Activated CD4-positive, alpha-beta T cell treated with anti-CD3 and anti-CD28 coated beads for 36 hours (primary cell): ENCODE measurements at places on chromosomes 3 and 15. TPM values are rescaled to one million over a fixed set of nuclear protein-coding genes. Genes with fewer than 3 reads are reported as not detected.

Gene SCAANT1
- total RNA-seq = not detected

Gene CDHR4
- not detected for total RNA-seq

DNA sequence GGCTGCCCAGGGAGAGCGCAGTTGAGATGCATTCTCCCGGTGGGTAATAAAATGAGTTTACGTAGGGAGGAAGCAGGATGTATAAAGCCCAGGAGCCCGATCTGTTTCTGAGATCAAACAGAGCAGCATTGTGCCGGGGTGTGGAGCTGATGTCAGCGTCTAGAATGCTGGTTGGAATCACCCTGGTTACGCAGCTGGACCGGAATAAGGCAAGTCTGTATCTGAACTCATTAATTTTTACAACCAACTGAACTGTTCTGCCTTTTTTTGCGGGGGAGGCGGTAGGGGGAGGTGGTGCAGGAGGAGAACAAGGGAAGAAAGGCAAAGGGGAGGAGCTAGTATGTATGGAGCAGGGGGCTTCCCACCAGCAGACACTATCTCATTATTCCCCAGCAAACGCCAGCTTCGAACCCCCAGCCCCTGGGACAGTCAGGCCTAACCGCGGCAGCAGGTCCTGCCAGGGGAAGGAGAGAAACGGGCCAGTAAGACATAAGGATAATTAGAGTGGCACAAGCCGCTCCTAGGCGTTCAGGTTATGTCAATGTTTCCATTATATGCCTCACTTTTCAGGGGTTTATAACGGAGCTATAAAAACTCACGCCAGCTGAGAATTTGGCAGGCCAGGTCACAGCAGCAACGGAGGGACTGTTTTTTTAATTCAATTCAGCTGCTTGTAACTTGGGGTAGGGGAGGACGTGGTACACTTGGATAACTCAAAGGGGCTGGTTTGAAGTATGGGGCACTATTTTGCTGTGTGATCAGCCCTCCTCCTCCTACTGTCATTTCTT is 175.3 kb upstream of the HES1 start:
- no peak overlapping the region for H3K4me3 ChIP-seq
- H3K4me1 ChIP-seq = peaks cover 20% of the 10 kb centered on the region
- no peak overlapping the region for H3K27ac ChIP-seq
- DNase-seq = no peak

DNA sequence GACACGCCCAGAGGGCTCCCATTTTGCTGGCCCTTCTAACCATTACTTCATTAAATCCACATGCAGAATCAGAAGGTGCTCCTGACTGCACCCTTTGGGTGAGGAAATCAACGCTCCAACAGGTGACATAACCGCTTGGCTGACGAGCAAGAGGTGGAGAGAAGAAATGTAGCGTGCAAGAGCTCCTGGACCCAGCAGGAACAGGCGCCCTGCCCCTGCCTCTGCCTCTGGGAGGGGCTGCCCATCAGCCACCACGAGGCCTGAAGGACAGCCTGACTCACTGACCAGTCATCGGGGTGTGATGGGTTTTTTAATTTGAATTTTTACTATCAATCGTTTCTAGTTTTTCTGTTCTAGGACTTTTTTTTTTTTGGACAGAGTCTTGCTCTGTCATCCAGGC is 218.2 kb downstream of the ADAMTS17 start:
- H3K4me1 ChIP-seq = no peaks in the 10 kb centered on the region
- H3K27me3 ChIP-seq = no peaks in the 10 kb centered on the region
- no peak for DNase-seq

DNA sequence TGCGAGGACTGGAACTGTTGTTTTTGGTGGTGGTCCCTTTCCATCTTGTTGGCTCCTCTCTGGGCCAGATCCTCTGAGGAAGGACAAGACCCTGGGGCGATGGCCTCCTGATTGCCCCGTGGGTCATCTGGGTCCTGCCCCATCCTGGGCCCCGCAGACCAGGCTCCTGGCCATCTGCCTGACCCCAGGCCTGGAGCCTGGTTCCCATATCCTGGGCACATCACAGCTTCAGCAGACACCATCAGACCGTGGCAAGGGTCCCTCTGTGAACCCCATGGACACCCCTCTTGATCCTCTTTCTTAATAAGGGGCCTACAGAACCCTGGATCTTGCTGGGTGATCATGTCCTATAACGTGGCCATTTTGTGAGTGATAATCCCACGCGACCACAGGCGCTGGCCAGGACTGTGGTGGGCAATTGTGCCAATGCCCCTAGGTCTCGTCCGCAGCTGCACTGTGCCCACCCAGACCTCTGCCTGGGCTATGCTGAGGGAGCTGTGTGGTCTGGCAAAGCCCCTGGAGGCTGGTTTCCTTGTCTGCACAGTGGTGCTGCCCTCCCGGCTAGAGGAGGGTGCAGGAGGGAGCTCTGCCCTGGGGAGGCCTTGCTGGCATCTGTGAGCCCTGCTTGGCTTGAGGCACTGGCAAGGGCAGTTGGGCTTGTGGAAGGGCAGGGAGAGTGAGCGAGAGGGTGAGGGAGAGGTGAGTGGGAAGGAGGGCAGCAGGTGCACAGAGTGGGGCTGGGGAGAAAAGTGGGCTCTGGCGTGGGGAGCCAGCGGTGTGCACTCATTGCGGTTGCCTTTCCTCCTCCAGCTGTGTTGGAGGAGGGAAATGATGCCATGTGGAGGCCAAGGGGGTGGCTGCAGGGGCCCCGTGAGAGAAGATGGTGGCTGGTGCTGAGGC is 53.1 kb upstream of the PRR23E start:
- no peak for DNase-seq
- no peak overlapping the region for H3K4me3 ChIP-seq
- H3K36me3 ChIP-seq = no peaks in the 10 kb centered on the region
- H3K27ac ChIP-seq = no peak overlapping the region
- H3K27me3 ChIP-seq = peaks cover 18% of the 10 kb centered on the region

DNA sequence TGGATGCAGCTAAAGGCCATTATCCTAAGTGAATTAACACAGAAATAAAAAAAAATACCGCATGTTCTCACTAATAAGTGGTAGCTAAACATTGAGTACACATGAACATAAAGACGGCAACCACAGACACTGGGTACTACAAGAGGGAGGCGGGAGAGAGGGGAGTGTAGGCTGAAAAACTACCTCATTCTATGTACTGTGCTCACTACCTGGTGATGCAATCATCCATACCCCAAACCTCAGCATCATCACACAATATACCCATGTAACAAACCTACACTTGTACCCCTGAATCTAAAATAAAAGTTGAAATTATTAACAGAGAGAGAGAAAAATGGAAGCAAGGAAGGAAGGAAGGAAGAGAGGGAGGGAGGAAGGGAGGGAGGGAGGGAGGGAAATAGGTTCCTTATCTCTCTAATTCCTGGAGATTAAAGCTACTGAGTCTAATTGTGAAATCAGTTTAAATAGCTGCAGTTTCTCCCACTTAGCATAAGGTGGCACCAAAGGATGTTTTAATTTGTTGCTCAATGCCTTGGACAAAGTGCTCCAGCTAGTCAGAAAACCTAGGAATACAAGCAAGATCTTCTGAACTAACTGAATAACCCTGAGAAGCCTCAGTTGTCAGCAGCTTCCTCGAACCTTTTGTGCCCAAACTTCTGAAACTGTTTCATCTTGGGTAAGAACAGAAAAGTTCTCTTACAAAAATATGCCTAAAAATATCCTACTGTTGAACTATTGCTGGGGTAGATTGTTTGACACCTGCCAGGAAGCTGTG is 79.4 kb upstream of the ATP11B start:
- no peak overlapping the region for H3K4me3 ChIP-seq
- H3K36me3 ChIP-seq = no peaks in the 10 kb centered on the region
- H3K4me1 ChIP-seq = peaks cover 8% of the 10 kb centered on the region
- no peak for DNase-seq
- peaks cover 3% of the 10 kb centered on the region for H3K27me3 ChIP-seq

DNA sequence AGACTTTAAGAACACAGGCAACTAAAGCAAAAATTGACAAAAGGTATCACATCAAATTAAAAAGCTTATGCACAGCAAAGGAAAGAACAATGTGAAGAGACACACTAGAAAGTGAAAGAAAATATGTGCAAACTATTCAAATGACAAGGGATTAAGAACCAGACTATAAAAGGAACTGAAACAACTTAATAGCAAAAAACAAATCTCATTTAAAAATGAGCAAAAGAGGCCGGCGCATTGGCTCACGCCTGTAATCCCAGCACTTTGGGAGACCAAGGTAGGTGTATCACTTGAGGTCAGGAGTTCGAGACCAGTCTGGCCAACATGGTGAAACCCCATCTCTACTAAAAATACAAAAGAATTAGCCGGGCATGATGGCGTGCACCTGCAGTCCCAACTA is 14.4 kb downstream of the NGLY1 start:
- H3K36me3 ChIP-seq = peaks cover 57% of the 10 kb centered on the region
- no peak overlapping the region for H3K27ac ChIP-seq
- DNase-seq = no peak
- H3K4me3 ChIP-seq = no peak overlapping the region

DNA sequence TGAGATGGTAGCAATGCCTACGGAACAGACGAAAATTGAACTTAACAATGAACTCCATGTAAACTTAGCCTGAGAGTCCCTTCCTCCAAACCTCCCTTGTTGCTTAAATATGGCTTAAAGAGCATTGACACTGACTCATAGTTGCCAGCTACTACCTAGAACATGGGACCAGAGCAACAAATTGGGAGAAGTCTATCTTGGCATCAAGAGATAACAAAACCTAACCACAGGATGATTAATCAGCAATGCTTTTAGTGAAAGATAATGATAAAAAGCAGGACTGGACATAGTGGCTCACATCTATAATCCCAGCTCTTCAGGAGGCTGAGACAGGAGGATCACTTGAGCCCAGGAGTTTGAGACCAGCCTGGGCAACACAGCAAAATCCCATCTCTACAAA is 117.8 kb upstream of the MNS1 start:
- DNase-seq = no peak
- no peaks in the 10 kb centered on the region for H3K27me3 ChIP-seq
- H3K4me1 ChIP-seq = no peaks in the 10 kb centered on the region
- peaks cover 2% of the 10 kb centered on the region for H3K36me3 ChIP-seq
- no peak overlapping the region for H3K4me3 ChIP-seq
- H3K27ac ChIP-seq = no peak overlapping the region

DNA sequence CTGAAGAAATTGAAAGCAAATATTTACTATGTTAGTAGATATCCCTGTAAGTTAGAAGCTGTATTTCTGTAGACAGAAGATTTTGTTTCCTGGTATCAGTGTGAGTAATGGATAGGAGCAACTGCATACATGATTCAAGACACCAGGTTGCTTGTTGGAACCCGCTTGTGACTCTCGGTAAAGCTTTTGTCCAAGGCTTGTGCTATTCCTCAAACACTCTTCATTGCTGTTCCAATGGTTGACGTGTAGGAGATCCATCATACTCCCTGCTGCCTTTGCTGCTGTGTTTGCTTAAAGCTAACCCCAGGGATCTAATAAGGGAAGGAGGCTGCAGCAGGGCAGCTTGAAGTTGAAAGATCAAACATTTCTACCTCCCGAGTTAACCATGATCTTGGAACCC is 160.1 kb downstream of the RSRC1 start:
- H3K27ac ChIP-seq = no peak overlapping the region
- no peak overlapping the region for H3K4me3 ChIP-seq
- DNase-seq = no peak
- H3K27me3 ChIP-seq = no peaks in the 10 kb centered on the region

- H3K4me3 ChIP-seq = peak overlapping the region; percentile 89
- peak; percentile 70 for DNase-seq
- H3K27ac ChIP-seq = peak overlapping the region; percentile 86
- H3K27me3 ChIP-seq = no peaks in the 10 kb centered on the region
Observed at GRCh38 chr15:82810890-82811426, 1.5 kb downstream of the WHAMM start.

DNA sequence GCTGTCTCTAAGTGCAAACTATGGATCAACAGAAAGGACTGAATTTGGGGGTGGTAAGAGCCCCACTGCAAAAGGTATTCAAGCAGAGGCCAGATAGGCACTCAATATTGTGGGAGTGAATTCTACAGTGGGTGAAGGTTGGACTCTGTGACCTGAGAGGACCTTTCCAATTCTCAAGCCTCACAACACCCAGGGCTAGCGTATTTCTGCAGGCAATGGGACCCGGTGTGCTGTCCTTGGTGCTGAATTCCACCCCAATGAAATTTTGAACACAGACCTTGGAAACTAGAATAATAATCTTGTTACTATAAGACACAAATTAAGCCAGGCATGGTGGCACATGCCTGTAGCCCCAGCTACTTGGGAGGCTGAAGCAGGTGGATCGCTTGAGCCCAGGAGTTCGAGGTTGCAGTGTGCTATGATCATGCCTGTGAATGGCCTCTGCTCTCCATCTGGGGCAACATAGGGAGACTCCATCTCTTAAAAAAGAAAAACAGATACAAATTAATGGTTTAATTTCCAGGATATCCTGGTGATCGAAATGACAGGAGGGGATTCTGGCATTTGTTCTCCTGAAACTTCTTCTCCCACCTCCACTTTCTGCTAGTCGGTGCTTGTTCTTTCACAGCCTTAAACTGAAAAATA is 135.4 kb downstream of the RAB11A start:
- no peaks in the 10 kb centered on the region for H3K36me3 ChIP-seq
- peak; percentile 40 for DNase-seq
- no peak overlapping the region for H3K27ac ChIP-seq
- H3K4me3 ChIP-seq = no peak overlapping the region
- H3K27me3 ChIP-seq = peaks cover 16% of the 10 kb centered on the region

DNA sequence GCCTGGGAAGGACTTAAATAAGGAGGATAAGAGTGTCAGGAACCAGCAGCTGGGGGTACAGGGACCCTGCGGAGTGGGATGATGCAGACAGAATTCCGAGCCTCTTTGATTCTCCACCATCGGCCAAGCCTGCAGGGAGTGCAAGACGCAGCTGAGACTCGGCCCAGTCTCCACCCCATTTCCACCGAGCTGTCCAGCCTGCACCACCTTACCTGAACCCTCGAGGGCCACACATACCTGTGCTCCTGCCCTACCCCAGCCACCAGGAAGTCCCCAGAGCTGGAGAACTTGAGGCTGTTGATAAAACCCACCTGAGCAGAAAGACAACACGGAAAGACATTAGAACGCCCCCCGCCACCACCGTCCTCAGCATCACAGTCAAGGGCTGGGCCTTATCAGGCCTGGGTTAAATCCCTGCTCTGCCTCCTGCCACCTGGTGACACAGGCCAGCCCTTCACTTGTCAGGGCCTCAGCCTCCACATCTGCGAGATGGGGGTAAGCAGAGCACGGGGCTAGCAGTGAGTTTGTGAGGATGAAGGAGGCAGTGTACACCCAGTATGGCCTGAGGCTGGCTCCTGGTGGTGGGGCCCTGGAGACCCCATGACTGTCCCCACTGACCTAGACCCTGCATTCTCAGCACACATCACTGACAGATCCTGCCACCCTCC is 8.1 kb downstream of the RRP9 start:
- H3K27me3 ChIP-seq = no peaks in the 10 kb centered on the region
- no peak for DNase-seq
- H3K4me1 ChIP-seq = peaks cover 6% of the 10 kb centered on the region
- peaks cover 49% of the 10 kb centered on the region for H3K36me3 ChIP-seq
- no peak overlapping the region for H3K27ac ChIP-seq
- H3K4me3 ChIP-seq = no peak overlapping the region

GRCh38 chr3:51374456-51374855 is 10.6 kb upstream of the MANF start:
- H3K4me3 ChIP-seq = no peak overlapping the region
- H3K4me1 ChIP-seq = peaks cover 6% of the 10 kb centered on the region
- H3K27me3 ChIP-seq = no peaks in the 10 kb centered on the region
- no peak overlapping the region for H3K27ac ChIP-seq

GRCh38 chr3:168424059-168424734 is 328.5 kb upstream of the GOLIM4 start:
- no peaks in the 10 kb centered on the region for H3K4me1 ChIP-seq
- H3K4me3 ChIP-seq = no peak overlapping the region
- DNase-seq = no peak
- H3K27me3 ChIP-seq = no peaks in the 10 kb centered on the region
- H3K36me3 ChIP-seq = no peaks in the 10 kb centered on the region

- no peaks in the 10 kb centered on the region for H3K4me1 ChIP-seq
- H3K36me3 ChIP-seq = peaks cover 3% of the 10 kb centered on the region
- H3K4me3 ChIP-seq = no peak overlapping the region
- H3K27me3 ChIP-seq = peaks cover 3% of the 10 kb centered on the region
- H3K27ac ChIP-seq = peak overlapping the region; percentile 26
- no peak for DNase-seq
Observed at GRCh38 chr3:153767601-153768560, 353.3 kb upstream of the ARHGEF26 start.
